Thoracic aorta (tissue), 2 donors: ENCODE measurements at places on chromosomes 6 and 20. TPM values are rescaled to one million over a fixed set of nuclear protein-coding genes. Genes with fewer than 3 reads are reported as not detected.

FABP7 gene
- not detected for total RNA-seq

- no peak for DNase-seq
Observed at GRCh38 chr6:34810017-34810882, 18.4 kb downstream of the BLTP3A start.

GRCh38 chr6:80020381-80021120, 16.1 kb downstream of the TTK start:
- no peak for DNase-seq

- no peak for DNase-seq
Observed at GRCh38 chr6:96301781-96302180, 219.8 kb upstream of the UFL1 start.

GRCh38 chr6:64266351-64266821, 630.8 kb downstream of the PHF3 start:
- DNase-seq, result no peak
